Amniotic stem cell (primary cell): ENCODE measurements at places on chromosomes 4 and X.

- peak; percentile 31 for DNase-seq
Observed at GRCh38 chrX:40543661-40544328, 37.0 kb upstream of the ATP6AP2 start.

GRCh38 chr4:143358923-143359643 is 22.4 kb downstream of the GAB1 start:
- DNase-seq = no peak

DNA sequence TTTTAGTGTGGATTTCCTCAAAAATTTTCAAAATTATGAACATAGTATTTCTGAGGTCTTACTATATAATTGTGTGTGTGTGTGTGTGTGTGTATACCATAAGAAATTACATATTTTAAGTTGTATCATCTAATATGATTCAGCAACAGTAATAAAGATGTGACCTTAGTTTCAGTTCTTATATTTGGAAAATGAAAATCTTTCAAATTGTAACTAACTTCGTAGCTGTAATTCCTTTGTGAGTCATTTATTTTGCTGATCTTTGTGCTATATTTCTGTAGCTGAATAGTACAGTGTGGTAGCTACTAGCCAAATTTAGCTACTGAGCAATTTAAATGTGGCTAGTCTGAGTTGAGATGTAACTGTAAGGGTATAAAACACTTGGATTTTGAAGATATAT is 116.4 kb downstream of the RAP1GDS1 start:
- peak; percentile 26 for DNase-seq

DNA sequence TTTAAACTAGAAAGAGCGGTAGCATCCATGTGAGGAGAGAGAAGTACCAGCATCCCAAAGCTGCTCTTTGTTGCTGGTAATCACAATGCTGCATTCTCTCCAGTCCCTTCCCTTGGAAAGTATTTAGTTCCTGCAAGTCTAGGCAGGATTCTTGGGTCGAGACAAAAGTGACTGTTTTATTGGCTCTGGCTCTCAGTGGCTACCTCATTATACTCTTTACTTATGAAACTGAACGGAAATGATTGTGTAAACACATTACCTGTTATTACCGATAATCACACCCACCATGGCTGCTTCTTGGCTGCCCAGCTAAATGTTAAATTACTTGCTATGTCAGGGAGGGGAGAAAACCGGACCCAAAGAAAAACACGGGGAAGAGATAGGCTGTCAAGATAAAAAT is 26.2 kb downstream of the ATXN3L start:
- DNase-seq = no peak

DNA sequence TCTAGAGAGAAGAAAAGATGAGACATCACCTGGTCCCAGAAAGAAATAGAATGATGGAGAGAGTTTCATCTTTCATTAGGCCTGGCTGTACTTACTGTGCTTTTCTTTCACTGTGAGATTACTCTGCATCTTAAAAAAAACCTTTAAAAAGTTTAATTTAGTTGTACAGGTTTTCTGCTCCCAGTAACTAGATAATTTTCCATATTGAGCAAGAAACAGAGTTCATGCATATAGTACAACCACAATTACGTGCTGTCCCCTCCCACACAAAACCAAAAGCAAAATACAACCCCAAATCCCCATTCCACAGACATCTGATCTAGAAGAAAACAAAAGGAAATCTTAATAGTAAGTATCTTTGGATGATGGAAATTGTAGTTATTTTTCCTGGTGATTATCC is 371.2 kb downstream of the SH2D1A start:
- no peak for DNase-seq
